ENCODE measurements at places on chromosomes 16 and 17. TPM values are rescaled to one million over a fixed set of nuclear protein-coding genes. Genes with fewer than 3 reads are reported as not detected.

GRCh38 chr17:17447264-17447663, 29.5 kb upstream of the MED9 start:
- no peak for DNase-seq

DNA sequence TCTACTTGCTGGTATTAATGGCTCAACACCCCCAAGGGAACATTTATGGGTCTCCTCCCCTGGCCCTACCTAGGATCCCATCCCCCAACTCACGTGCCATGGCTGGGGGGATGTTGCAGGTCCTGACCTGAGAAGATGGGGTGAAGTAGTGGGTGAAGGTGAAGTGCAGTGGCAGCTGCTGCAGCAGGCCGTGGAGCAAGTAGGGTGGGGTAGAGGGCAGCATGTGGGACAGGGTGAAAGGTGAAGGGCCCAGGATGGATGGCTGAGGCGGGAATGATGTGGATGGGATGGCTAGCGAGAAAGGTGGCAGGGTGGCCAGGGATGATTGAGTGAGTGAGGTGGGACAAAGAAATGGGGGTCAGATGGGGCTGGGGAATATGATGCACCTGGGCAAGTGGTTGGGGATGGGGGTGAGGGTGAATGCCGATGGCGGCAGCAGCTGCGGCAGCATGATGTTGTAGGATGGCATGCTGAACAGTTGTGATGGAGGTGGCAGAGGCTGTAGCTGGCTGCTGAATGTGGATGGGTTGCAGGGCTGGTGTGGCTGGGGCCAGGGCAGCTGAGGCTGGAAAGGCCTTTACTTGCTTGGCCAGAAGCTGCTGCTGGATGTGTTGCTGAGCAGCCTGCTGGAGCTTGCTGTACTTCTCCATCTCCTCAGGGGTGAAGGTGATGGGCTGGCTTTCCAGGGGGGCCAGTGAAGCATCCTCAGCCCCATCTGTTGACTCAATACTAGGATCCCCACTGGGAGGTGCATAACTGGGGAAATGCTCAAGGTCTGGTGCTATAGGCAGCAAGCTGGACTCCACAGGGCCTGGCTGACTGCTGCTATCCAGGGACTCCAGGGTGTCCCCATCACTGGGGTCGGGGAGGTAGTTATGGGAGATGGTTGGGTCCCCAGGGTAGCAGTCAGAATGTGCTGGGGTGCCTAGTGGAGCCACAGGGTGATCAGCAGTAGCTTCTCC, 8.3 kb upstream of the ITGA2B start:
- DNase-seq = no peak

CDRT15L2 gene
- not detected for total RNA-seq

- DNase-seq = no peak
These were observed 709 bp downstream of the RAB34 start for GRCh38 chr17:28716740-28717577.

DNA sequence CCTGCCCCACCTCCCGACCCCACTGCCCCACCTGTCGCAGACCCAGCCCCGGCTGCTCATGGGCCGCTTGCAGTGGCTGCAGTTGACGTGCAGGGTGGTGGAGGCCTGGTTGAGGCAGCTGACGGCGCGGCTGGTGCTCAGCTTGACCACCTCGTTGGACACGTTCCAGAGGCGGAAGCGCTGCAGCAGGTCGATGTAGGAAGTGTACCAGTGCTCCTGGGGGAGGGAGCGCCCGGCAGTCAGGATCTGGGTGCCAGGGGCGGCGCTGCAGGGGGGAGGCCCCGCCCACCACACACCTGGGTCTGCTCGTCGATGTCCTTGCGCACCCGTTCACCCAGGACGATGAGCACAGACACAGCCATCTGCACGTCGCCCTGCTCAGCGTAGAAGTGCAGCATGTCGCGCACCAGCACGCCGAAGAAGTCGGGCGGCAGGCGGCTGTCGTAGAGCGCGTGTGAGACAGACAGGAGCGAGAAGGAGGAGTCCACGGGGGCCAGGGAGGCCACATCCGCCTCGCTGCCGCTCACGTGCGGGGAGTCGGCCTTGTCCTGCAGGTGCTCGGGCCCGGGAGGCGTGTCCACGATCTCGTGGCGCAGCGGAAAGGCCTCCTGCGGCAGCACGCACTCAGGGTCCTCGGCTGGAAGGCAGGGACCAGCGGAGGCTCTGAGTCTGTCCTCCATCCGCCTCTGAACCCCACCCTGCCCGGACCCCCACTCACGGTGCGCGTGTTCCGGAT, 995 bp upstream of the JMJD8 start:
- no peak for DNase-seq

- DNase-seq = no peak
These were observed 5.7 kb downstream of the ENO3 start for GRCh38 chr17:4956493-4957061.

DNA sequence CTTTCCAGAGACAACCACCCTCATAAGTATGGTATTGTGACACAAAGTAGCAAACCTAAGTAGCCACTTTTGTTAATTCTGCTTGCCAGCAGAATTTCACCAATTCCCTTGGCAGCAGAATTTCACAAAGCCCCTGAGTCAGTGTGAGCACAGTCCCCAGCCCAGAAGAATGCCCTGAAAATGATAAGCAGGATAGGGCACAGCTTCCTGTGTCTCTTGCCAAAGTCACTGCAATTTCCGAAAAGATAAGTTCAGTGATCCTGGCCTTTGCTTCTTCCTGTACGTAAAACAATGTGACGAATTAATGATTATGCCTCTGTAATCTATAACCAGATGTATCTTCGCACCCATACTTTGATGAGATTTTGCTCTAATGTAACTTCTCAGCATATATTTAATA, 16.0 kb upstream of the WIPF2 start:
- no peak for DNase-seq

GRCh38 chr17:59353106-59353854, 21.8 kb downstream of the YPEL2 start:
- DNase-seq = no peak
